ENCODE measurements at places on chromosomes 12 and 14. TPM values are rescaled to one million over a fixed set of nuclear protein-coding genes. Genes with fewer than 3 reads are reported as not detected.

Gene CLEC4C
- total RNA-seq = not detected

Gene CEBPE
- not detected for total RNA-seq

Gene CISTR
- not detected for total RNA-seq

Gene PROX2
- not detected for total RNA-seq

Gene SLC25A21
- 1.8 TPM for total RNA-seq

Gene KIF21A
- 20.2 TPM for total RNA-seq

Gene SETD1B
- total RNA-seq = 2.0 TPM

Gene RNASE3
- not detected for total RNA-seq

All from SK-MEL-5 (cell line).